ENCODE measurements at places on chromosomes 12 and 14.

DNA sequence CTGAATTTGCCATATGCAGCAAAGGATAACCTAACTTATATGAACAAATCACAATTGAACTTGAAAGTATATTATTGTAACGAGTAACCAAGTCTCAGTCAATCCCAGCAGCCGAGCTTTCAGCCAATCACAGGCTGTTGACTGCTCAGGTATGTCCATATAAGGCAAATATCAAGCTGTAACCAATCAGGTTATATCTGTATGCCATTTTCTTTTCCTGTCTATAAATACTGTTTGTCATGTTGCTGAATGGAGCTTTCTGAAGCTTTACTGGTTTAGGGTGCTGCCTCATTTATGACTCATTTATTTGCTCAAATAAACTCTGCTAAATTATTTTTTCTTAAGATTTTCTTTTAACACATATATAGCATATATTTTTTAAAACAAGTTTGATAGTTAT lies 1059.5 kb downstream of the GALC start:
- DNase-seq, result no peak

DNA sequence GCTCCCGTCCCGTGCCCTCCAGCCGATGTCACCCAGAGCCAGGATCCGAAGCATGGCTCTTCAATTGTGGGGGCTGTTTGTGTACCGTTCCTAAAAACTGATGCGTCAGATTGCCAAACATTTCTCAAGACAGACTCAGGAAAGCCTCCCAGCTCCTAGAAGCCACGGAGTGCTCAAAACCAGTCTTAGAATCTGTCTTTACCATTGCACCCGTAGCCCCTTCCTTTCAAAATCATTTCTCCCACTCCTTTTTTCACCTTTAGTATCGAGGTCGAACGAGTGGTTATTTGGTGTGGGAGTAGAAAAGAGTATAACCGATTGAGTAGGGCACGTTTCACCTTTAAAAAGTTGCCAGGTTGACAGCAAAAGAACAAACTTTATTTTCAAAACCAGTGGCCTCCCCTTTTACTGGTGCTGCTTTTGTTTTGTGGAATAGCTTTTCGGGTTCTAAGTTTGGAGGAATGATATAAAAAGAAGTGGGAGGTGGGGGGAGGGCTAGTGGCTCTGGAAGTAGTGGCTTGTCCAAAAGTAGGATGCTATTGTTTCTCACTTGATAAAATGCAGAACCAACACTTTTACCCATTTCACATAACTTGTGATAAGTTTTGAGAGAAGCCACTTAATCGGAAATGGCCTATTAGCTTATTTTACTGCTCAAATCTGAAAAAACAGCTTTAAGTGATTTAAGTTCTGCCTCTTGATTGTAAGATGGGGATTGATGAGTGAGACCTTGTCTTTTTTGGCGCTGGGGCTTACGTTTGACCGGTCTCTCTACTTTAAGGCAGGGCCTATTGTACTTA lies 803 bp downstream of the STK38L start:
- DNase-seq, result no peak

DNA sequence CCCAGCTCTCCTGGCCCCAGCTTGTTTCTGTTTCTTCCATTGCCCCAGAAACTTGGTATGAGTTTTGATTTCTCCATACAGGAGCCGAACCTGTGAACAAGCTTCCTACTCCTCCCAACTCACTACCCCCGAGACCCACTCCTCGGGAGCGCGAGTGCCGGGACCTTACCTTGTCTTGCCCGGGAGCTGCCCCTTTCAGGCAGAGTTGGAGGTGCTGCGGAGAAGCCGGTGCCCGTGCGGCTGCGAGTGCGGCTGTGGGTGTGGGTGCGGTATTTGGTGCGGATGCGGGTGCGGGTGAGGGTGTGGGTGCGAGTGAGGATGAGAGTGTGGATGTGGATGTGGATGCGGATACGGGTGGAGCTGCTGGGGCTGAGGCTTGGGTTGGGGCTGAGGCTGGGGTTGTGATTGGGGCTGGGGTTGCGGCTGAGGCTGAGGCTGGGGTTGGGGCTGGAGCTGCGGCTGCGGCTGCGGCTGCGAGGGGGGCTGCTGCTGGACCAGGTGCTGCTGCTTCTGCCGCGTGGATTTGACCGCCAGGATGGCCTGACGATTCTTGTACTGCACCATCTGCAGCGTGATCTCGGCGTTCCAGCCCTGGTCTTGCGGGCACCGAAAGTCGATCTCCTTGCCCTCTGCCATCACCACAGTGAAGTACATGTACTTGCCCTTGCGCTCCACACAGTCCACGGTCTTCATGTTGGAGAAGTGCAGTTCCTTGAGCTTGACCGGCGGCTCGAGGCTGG lies 1.1 kb downstream of the PHLDA1 start:
- DNase-seq, result peak; percentile 62

- DNase-seq, result no peak
Measured at GRCh38 chr14:52840877-52841276, 49.5 kb upstream of the GNPNAT1 start.

GRCh38 chr12:32444895-32445294 lies 45.5 kb downstream of the FGD4 start:
- DNase-seq, result no peak

DNA sequence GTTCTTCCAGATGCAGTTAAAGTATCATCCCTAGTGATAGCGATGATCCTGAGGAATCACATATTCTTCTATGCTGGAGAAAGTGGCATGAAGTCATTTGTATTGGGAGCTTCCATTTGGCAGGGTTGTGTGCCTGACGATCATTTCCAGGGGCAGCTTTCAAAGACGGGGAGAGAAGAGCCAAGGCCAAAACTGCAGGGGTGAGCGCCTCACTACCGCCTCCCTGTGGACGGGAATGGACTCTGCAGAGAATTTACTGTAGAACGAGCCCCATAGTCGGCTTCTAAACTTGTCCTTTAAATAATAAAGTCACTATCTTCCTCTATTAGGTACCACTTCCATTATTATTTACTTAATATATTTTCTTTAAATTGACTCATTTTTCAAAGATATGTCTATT lies 555.9 kb upstream of the TMEM132C start:
- no peak for DNase-seq

GRCh38 chr12:65125247-65125646 lies 4.1 kb upstream of the WIF1 start:
- DNase-seq, result no peak

DNA sequence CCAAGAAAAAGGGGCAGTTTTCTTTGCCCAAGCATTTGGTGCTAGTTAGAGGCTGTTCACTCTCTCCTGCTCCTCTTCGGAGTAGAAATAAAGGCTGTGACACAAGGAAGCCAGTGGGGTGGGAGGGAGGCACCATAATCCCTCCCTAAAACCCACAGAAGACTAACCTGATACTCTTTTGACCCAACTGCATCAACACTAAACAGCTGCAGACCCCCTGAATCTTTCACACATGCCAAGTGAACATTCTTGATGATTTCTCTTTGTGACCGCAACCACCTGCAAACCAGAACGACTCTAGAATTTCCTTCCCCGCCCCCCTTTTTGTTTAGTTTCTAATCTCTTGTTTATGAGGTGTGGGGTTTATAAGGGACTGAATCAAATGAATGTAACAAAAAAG lies 175.8 kb upstream of the BCL2L14 start:
- peak; percentile 32 for DNase-seq

DNA sequence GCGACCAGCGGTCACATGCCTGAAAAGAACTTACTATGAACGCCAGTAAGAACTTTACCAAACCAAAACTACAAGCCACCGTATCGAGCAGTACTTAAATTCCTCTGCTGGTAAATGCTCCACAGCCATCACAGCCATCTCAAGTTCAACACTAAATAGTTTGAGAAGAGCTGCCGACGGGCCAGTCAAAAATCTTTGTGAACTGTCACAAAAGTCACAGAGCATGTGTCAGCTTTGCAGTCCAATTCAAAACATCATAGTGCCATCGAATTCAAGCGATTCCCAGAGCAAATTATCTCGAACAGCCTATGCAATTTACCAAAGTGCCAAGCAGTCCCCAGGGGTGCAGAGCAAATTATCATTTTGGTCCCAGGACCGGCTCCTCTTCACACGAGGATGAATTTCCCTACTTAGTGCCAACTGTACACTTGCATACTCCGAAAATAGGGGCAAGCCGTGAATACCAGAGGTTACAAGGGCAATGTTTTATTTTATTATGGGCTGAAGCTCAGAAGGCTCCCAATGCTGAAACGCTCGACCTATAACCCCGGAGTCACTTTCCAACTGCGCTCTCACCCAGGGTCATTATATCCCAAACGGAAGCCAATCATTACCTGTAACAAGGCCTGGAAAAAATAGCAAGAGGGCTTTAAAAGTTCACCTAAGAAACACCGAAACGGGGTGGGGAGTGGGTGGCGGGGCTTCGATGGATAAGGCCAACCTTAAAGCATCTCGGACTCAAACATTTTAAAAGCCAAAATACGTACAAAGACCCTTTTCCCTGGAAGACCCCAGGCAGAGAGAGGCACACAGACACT lies 1.1 kb downstream of the LRP6 start:
- DNase-seq, result no peak

- peak; percentile 18 for DNase-seq
Measured at GRCh38 chr12:22687361-22688076, 62.5 kb downstream of the ETNK1 start.

DNA sequence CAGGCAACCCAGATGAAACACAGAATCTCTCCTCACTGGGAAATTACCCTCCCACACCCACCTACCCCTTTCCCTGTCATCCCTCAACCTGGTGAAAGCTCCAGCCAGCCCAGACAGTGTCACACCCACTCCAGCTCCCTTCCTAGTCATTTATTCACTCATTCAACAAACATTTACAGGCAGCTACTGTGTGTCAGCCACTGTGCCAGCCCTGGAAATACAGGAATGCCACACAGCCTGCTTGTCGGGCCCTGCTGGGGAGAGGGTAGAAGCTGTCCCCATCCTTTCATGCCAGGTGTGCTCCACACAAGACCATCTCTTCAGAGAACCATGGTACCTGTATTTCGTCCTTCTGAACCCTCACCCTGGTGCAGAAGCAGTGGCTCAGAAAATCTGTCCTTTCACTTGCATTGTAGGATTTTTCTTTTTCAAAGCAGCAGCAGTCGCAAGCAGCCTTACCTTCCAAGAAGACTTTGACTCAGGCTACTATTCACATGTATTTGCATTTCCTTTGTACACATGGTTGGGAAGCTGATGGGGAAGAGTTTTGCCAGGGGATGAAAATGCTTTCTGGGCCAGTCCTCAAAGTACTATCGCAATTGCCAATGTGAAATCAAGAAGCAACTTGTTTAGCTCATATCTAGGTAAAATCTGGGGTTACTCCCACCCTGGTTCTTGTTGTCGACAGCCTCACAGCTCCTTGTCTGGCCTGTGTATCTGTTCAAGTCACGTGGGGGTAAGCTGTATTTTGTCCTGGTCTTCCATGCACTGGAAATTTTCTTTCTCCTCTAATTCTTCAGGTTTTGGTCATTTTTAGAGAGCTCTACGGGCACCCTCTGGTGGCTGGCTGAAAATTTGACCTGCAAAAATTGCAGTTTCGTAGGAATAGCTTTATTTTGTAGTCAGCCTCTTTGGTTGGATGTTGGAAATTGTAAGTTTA lies 147.4 kb upstream of the EGLN3 start:
- peak; percentile 35 for DNase-seq
